Epithelial cell of umbilical artery (primary cell): ENCODE measurements at places on chromosomes 1 and 21. TPM values are rescaled to one million over a fixed set of nuclear protein-coding genes. Genes with fewer than 3 reads are reported as not detected.

SFN gene
- not detected in 2 replicates for total RNA-seq

C4BPB gene
- total RNA-seq = 0.32 TPM in 1 of 2 replicates, not detected in the other

TTC22 gene
- total RNA-seq = not detected in 2 replicates

TAS1R3 gene
- under 0.01 and 0.30 TPM in 2 replicates for total RNA-seq

C1orf116 gene
- not detected in 2 replicates for total RNA-seq

BEST4 gene
- total RNA-seq = 0.32 TPM in 1 of 2 replicates, not detected in the other

HES5 gene
- not detected in 2 replicates for total RNA-seq
